ENCODE measurements at places on chromosomes 3 and 15. TPM values are rescaled to one million over a fixed set of nuclear protein-coding genes. Genes with fewer than 3 reads are reported as not detected.

Gene RBMS3
- 7.3 TPM for total RNA-seq

Gene BCHE
- total RNA-seq, result 1.4 TPM

Gene CALML4
- 8.2 TPM for total RNA-seq

GRCh38 chr15:29776859-29777258 lies 45.4 kb downstream of the TJP1 start:
- no peak overlapping the region for H3K27ac ChIP-seq
- H3K4me1 ChIP-seq, result peaks cover 6% of the 10 kb centered on the region
- H3K36me3 ChIP-seq, result peaks cover 28% of the 10 kb centered on the region
- no peak for DNase-seq
- no peak overlapping the region for H3K4me3 ChIP-seq

- H3K27me3 ChIP-seq, result no peaks in the 10 kb centered on the region
- no peak overlapping the region for H3K27ac ChIP-seq
- H3K36me3 ChIP-seq, result peaks cover 39% of the 10 kb centered on the region
- DNase-seq, result no peak
- H3K4me3 ChIP-seq, result no peak overlapping the region
- H3K4me1 ChIP-seq, result no peaks in the 10 kb centered on the region
Measured at GRCh38 chr15:68177742-68178141, 27.4 kb downstream of the CALML4 start.

DNA sequence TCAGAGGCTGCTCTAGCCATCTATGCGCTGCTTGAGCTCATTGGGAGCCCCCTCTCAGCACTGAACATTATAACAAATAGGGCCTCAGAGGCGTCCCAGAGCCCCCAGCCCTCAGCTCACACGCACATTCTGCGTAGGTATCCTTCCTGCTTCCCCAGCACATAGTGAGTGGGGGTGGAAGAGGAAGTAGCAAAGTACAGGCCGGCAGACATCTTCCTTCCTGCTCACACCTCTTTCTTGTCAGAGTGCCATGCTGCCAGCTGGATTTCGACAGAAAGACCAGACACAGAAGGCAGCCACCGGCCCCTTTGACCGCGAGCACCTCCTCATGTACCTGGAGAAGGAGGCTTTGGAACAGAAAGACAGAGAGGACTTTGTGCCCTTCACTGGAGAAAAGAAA lies 16.6 kb downstream of the TMOD2 start:
- no peaks in the 10 kb centered on the region for H3K4me1 ChIP-seq
- H3K36me3 ChIP-seq, result no peaks in the 10 kb centered on the region
- no peak overlapping the region for H3K4me3 ChIP-seq
- no peaks in the 10 kb centered on the region for H3K27me3 ChIP-seq
- no peak for DNase-seq

DNA sequence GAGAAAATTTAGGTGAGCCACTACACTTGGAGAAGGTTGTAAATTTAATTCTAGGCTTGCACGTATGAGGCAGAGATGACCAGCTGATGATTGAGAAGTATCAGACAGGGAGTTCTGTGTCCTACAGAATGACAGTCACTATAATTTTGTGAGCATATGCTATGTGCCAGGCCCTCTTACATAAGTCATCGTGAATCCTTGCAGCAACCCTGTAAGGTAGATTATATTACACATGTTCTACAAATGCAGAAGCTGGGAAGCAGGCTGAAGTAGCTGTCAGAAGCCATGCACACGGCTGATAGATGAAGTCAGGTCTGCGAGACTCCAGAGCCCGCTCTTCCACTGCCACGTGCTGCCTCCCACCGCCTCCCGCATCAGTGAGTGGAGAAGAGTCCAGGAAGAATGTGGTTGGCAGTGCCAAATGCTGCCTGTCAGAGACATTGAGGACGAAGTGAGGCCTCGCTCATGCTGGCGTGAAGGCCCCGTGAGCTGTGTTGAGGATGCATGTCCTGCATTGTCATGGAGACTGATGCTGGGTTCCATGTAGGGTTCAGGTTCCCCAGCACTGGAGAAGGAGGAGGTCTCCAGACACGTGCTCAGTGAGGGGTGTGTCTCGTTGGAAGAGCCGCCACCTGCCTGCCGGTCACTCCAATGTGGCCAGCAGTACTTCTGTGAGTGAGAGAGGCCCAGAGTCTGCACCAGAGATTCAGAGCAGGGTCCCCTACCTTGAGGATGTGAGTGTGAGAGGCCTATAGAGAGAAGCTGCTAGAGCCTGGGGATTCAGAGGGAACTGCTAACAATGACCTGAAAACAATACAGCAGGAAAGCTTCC lies 123.3 kb upstream of the PLXNA1 start:
- H3K27ac ChIP-seq, result no peak overlapping the region
- H3K27me3 ChIP-seq, result no peaks in the 10 kb centered on the region
- no peak overlapping the region for H3K4me3 ChIP-seq

DNA sequence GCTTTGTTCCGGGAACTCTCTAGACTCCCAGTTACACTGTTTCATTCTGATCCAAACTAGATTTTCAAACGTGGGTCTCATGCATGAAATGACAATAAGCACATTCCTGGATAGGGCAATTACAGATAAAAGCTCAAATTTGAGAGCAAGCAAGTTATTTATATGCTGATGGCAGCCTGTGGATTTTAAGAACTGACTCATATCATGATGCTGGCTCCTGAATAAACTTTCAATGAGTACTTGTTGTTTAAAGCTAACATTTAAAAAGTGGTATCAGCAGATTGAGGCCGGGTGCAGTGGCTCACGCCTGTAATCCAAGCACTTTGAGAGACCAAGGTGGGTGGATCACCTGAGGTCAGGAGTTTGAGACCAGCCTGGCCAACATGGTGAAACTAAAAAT lies 66.6 kb downstream of the LEO1 start:
- no peak overlapping the region for H3K4me3 ChIP-seq
- H3K27me3 ChIP-seq, result no peaks in the 10 kb centered on the region
- no peak overlapping the region for H3K27ac ChIP-seq
- peaks cover 28% of the 10 kb centered on the region for H3K36me3 ChIP-seq
- no peak for DNase-seq
- H3K4me1 ChIP-seq, result no peaks in the 10 kb centered on the region

GRCh38 chr3:33717866-33718594 lies at the start of gene CLASP2:
TSS of gene CLASP2 (minus strand) at chr3:33718254. CDS start at chr3:33718002, 252 bp downstream.
- no peak within 1 kb of the TSS for H3K27ac ChIP-seq
- peak; percentile 90 for DNase-seq
- H3K4me1 ChIP-seq, result no peaks in the 10 kb centered on the region
- H3K36me3 ChIP-seq, result no peaks in the 10 kb centered on the region
- H3K4me3 ChIP-seq, result no peak within 1 kb of the TSS
- no peaks in the 10 kb centered on the region for H3K27me3 ChIP-seq

DNA sequence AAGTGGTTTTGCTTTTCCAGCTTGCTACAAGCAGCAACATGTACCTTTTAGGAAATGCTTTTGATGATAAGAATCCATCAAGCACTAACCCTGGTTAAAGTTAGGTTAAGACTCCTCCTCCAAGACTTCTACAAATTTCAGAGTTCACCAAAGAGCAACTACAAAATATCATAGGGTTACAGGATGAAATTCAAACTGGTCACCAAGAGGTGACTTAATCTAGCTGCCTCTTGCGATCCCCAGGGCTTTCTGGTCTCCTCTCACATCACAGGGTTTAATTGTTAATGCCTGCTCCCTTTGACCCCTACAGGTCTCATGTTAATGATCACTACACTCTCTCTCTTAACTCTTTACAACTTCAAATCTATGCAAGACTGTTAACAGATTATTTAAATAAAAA lies 66.5 kb downstream of the DPH6 start:
- peaks cover 6% of the 10 kb centered on the region for H3K36me3 ChIP-seq
- no peaks in the 10 kb centered on the region for H3K4me1 ChIP-seq
- H3K27ac ChIP-seq, result no peak overlapping the region

- H3K27ac ChIP-seq, result no peak overlapping the region
- H3K4me1 ChIP-seq, result no peaks in the 10 kb centered on the region
- H3K36me3 ChIP-seq, result no peaks in the 10 kb centered on the region
- no peak overlapping the region for H3K4me3 ChIP-seq
- H3K27me3 ChIP-seq, result no peaks in the 10 kb centered on the region
Measured at GRCh38 chr15:73941871-73942635, 15.8 kb downstream of the LOXL1 start.

DNA sequence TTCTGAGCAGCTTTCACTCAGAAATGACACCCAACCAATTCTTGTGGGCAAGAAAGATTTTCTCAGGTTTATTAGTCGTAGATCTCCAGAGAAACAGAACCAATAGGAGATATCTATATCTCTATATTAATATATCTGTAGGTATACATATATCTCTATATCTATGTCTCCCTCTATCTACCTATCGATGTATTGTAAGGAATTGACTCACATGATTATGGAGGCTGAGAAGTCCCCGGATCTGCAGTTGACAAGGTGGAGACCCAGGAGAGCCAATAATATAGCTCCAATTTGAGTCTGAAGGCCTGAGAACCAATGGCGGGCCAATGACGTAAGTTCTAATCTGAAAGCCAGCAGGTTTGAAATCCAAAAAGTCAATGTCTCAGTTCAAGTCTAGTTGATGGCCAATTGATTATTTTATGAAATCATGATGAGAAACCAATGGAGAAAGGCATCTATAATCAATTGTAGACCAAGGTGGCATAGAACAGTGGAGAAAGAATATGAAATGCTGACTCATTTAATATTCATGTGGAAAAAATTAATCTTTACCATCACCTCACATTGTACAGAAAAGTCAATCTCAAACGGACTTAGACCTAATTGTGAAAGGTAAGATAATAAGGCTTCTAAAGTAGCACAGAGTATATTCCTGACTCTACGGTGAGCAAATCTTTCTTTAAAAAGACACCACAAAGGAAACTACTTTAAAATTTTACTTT lies 65.6 kb upstream of the CHRNA7 start:
- H3K4me3 ChIP-seq, result no peak overlapping the region
- H3K27me3 ChIP-seq, result no peaks in the 10 kb centered on the region
- H3K36me3 ChIP-seq, result peaks cover 4% of the 10 kb centered on the region
- no peak for DNase-seq
- H3K27ac ChIP-seq, result no peak overlapping the region
- H3K4me1 ChIP-seq, result peaks cover 3% of the 10 kb centered on the region

- H3K27ac ChIP-seq, result no peak overlapping the region
- no peaks in the 10 kb centered on the region for H3K27me3 ChIP-seq
- H3K4me3 ChIP-seq, result no peak overlapping the region
- peaks cover 11% of the 10 kb centered on the region for H3K36me3 ChIP-seq
- no peaks in the 10 kb centered on the region for H3K4me1 ChIP-seq
Measured at GRCh38 chr15:44501768-44502366, 35.1 kb upstream of the EIF3J start.

DNA sequence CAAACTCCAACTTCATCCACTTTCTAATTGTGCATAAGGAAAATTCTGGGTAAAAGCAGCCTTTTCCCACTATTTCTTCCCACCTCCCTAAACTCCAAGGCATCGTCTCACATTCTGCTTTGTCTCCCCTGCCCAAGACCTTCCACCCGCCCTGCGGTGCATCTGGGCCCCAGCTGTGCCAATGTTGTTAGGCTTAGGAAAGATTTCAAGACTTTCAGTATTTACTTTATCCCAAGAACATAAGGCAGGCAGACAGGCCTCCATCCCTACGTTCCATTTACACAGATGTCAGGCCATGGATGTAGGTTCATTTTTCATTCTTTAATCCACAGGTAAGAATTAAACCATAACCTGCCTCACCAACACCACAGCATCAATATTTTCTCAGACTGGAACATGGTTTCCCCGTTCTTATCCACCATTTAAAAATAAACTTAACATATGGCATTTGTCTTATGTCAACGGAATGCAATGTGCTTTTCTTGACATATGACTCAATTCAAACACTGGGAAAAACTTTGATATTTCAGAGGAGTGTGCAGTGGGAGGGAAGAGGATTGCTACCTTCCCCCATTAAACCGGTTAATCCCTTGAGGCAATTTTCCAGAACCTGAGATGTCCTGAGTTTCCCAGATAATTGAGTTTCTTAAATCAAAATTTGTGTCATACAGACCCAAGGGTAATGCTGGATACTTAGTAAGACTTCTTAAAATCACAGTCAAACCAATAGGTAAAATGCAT lies 238.0 kb upstream of the LRIG1 start:
- H3K27me3 ChIP-seq, result no peaks in the 10 kb centered on the region
- no peaks in the 10 kb centered on the region for H3K4me1 ChIP-seq
- no peaks in the 10 kb centered on the region for H3K36me3 ChIP-seq
- H3K27ac ChIP-seq, result no peak overlapping the region
- H3K4me3 ChIP-seq, result no peak overlapping the region
- no peak for DNase-seq

DNA sequence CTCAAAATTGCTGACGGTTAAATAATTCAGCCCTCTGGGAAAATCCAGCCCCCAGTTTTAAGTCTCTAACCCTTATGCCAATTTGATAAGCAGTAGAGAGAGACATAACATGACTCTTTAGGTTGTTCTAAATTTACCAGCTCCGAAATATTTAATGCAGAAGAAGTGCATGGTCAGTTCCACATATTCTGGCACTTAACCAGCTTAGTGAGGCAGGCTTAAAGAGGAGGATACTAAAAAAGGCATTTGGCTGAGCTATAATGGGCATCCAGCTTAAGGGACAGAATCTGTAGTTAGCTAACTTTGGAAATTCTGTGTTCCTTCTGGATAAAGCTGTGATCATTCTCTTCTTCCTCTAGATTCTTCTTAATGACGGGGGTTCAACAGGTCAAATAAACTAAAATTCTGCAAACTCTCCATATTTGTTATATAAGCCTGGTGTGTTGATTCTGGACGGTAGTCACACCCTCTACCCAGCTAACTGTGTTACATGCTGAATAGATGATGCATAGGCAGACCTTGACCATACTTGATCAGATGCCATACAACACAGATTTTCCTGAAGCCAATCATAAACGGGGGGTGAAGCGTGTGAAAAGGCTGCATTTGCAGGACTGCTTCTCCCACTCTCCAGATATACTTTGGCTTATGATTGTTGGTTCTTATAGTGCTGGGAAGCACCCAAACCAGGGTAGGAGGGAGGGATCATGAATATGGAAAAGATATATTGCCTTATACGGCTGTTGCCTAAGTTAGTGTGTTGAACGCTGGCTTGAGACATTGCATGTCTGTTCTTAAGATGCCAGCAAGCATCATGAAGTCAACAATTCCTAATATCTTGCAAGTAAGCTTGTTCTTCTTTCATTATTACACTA lies 118.4 kb downstream of the FGF12 start:
- no peaks in the 10 kb centered on the region for H3K4me1 ChIP-seq
- H3K36me3 ChIP-seq, result no peaks in the 10 kb centered on the region
- no peak overlapping the region for H3K4me3 ChIP-seq
- H3K27me3 ChIP-seq, result 0 out of 2 replicates have a peak, but pooled peaks cover 1% of the 10 kb centered on the region
- DNase-seq, result no peak
- H3K27ac ChIP-seq, result no peak overlapping the region

DNA sequence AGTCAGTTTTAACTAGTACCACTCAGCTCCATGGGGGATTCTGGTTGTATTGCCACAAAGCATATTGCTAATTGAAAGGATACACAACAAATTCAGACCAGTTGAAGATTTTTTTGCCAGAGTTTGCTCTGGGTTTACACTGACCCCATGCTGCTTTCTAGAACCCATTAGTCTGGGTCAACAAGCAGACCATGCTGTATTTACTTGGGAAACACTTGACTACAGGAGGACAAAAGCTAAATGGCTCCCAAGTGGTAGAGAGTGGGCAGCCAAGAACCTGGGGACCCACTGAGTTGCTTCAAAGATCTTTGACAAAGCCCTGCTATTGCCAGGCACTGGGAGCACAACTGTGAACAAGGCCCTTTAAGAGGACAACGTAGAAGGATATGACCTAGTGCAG lies 86.8 kb upstream of the PSMD6 start:
- H3K36me3 ChIP-seq, result peaks cover 3% of the 10 kb centered on the region
- DNase-seq, result no peak
- H3K4me3 ChIP-seq, result no peak overlapping the region
- H3K27me3 ChIP-seq, result no peaks in the 10 kb centered on the region
- H3K4me1 ChIP-seq, result peaks cover 3% of the 10 kb centered on the region
